ENCODE measurements at places on chromosomes 5 and 9.

GRCh38 chr9:128540634-128541360, 11.6 kb upstream of the SPTAN1 start:
- no peak for DNase-seq

DNA sequence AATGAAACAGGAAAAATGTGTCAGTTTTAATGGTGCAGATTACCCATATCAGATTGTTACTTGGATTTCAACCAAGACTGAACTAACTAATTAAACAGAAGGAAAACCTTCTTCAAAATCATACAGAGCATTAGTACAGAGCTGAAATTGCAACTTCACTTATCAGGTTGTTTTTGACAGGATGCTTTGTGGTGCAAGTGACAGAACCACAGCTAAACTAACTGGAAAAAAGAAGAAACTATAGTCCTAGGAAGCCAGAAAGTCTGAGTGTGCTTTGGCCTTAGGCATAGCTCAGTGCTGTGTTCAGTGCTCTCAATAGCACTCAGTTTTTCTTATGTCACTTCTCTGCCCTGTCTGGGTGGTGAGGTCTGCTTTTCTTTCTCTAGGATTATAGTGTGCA, 267.4 kb downstream of the CHSY3 start:
- no peak for DNase-seq

DNA sequence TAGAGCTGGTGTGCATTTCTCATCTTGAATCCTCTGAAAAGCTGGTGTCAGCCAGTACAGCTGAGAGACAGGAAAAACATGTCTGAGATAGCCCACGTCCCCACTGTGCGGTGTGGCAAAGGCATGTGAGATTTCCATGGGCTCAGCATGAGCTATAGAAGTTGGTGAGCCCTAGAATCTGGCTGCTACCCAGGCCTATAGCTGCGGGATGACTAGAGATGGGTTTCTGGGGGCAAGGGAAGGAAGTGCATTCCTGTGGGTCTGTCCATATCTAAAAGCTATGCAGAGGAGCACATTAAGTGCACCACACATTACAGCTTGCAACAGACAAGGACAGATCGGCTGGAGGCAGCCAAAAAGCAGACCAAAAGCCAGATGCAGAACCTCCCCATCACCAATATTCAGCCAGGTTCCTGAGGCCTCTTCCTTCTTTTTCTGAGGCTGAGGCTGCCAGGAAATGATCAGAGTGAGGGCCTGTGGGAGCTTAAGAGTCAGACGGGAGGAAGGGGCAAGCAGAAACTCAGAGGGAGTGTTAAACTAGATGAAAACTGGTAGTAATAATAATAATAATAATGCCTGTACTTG, 55.8 kb upstream of the RANBP3L start:
- no peak for DNase-seq

DNA sequence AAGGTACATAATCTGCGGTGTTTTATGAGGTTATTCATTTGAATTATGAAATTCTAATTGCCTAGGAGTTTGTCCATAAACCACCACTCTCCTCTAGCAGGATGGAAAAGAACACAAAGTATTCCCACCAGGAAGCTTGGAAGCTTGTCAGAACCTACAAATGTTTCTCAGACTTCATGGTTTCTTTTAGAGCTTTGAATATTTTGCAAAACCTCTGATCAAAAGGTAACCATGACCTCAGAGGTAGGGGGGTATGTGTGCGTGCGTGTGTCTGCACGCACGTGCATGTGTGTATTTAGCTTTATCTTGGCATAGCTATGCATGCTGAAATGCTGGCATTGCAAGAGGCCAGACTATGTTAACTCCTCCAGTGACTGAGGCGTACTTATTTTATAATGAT, 847.0 kb downstream of the TLE1 start:
- DNase-seq = no peak

DNA sequence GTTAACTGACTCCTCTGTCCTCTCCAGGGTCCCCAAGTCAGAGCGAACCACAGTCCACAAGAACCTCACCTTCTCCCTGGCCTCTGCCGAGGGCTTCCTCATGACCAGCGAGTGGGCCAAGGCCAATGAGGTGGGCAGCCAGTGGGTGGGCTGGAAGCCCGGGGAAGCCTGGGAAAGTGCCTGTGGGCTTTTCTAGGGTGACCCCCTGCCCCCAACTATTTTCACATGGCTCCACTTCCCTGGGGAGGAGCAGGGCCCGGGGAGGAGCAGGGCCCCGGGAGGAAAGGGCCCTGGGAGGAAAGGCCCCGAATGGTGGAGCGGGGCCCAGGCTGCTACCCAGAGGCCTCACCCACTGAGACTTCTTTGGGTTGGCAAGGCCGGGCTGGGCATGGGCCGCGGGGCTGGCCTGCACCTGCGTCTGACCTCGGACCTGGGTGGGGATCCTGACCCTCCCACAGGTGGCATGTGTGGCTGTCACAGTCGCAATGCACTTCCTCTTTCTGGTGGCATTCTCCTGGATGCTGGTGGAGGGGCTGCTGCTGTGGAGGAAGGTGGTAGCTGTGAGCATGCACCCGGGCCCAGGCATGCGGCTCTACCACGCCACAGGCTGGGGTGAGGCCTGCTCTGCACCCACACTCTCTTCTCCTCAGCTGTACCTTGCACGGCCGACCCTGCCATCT, 17.9 kb downstream of the ADGRD2 start:
- DNase-seq = no peak
